CMK (cell line): ENCODE measurements at places on chromosomes 1 and 21.

DNA sequence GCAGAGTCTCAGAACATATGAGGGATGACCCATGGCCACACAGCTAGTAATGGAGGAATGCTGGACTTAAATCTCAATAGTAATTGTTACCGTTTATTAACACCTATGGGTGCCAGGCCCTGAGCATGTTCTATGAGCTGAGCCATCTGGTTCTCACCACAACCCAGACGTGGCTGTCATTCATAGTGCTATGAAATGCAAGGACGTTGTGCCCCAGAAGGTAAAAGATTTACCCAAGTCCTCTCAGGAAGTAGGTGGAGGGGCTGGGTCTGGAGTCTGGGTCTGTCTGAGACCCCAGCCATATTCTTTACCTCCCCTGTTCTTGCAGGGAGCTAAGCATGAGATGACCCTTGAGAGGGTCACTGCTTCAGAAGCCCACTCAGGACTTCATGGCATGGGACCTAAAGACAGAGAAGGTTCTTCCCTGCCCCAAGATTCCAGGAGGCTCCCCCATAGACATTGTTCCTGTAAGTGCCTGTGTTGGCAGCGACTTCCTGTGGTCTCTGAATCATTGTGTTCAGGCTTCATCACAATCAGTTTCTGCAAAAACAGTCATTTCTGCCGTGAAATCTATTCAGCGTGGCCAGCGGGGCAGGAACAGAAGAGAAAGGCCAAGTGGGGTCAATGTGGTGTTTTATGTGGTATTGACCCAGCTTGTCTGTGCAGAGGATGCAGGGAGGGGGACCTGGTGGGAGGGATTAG, 475.4 kb downstream of the PTPRU start:
- DNase-seq = no peak

GRCh38 chr1:174401075-174401474, 46.7 kb upstream of the GPR52 start:
- no peak for DNase-seq

DNA sequence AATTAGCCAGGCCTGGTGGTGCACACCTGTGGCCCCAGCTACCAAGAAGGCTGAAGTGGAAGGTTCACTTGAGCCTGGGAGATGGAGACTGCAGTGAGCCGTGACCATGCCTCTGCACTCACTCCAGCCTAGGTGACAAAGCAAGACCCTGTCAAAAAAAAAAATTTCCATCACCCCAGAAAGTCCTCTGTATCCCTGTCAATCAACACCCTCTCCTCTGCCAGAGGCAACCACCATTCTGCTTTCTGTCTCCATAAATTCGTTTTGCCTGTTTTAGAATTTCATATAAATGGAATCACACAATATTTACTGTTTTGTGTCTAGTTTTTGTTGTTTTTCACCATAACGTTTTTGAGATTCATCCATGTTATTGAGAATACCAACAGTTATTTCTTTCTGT, 141.6 kb upstream of the SLC45A1 start:
- DNase-seq = no peak

- DNase-seq = no peak
Observed at GRCh38 chr21:17139696-17140095, 373.1 kb upstream of the CXADR start.

DNA sequence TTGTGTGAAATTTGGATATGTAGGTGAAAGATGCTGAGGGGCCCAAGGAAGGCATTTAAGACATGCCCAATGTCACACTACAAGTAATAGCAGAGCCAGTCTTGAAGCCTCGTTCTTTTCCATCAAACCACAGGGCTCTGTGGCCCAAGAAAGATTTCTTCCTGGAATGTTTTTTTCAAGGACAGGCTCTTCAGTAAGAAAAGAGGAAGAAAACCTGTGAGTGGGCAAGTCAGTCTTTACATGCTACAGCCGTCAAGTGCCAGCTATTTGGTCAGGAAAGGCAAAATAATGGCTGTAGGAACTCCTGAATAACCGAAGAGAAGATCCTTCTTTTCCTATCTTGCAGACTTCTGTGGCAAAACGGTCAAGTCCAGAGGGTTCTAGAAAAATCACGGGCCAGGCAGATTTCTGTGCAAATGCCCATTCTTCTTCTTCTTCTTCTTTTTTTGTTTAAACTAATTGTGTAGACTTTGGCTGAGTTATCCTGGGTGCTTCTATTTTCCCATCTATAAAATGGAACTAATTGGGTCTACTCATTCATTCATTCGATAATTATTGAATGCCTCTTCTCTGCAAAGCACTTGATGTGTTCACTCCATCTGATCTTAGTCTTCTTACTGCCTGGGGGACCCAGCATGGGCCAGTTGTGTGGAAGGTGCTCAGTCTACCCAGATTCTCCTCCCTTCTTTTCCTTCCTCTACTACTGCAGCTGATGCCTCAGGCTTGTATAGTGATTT, 1.9 kb upstream of the ID3 start:
- no peak for DNase-seq

GRCh38 chr1:154808261-154808908, 61.7 kb downstream of the KCNN3 start:
- DNase-seq = no peak

DNA sequence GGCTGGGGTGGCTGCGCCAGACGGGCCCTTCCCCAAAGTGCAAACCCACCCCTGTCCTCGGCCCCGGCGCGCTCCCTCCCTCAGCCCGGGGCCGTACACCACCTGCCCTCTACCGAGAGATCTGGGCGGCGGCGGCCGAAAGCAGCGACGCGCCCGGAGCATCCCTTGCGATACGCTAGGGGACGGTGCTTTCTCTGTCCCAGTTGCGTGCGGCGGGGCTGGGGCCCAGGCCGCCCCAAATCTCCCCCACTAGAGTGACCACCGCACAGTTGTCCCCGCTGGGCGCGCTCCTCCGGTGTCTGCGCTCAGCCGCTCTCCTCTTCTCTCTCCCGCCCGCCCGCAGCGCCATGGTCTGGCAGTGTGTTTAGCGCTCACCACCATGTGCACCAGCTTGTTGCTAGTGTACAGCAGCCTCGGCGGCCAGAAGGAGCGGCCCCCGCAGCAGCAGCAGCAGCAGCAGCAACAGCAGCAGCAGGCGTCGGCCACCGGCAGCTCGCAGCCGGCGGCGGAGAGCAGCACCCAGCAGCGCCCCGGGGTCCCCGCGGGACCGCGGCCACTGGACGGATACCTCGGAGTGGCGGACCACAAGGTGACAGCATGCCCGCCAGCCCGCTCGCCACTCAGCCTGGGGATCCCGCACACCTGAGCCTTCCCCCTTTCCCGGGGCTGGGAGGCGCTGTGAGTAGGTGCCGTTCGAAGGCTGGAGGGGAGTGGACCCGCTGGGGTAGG, 1.0 kb downstream of the ST6GALNAC5 start:
- DNase-seq = no peak

GRCh38 chr1:41664861-41665640, 180.6 kb upstream of the EDN2 start:
- DNase-seq = no peak

DNA sequence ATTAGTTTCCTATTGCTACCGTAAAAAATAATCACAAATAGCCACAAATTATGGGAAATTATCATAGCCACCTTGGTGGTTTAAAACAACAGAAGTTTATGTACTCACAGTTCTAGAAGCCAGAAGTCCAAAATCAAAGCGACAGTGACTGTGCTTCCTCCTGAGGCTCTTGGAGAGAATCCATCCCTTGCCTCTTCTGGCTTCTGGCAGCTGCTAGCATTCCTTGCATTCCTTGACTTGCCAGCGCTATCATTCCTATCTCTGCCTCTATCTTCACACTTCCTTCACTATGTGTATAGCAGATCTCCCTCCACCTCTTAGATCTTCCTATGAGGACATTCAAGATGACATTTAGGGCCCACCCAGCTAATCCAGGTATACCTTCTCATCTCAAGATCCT, 180.1 kb upstream of the USP25 start:
- no peak for DNase-seq

GRCh38 chr1:177975588-177976495, 6.0 kb upstream of the SEC16B start:
- DNase-seq = no peak
